ENCODE measurements at places on chromosomes 11 and 22.

- no peak for DNase-seq
Observed at GRCh38 chr11:47667135-47667534, 24.8 kb upstream of the MTCH2 start.

GRCh38 chr11:8047382-8047781 is 33.6 kb upstream of the TUB start:
- DNase-seq: no peak

- DNase-seq: peak; percentile 16
Observed at GRCh38 chr22:35749808-35750207, 32.1 kb downstream of the APOL5 start.

GRCh38 chr11:15073361-15074205 is at the start of gene CALCB:
TSS of gene CALCB (plus strand) at chr11:15073593. CDS start at chr11:15074719, 1,126 bp downstream.
- DNase-seq: no peak

DNA sequence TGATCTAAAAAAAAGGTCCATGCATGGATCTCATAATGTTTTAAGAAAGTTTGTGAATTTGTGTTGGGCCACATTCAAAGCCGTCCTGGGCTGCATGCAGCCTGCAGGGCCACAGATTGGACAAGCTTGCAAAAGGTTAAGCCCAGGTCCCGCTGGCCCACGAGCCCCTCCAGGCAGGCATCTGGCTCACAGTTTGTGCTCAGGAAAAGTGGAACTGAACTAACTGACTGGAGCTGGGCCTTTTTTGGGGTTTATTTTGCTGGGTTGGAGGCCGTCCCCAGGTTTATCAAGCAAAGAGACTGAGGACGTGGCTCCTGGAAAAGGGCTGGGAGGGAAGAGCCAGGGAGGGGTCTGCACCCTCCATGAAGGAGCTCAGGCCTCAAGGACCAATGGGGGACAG is 32.1 kb upstream of the BAIAP2L2 start:
- DNase-seq: no peak

DNA sequence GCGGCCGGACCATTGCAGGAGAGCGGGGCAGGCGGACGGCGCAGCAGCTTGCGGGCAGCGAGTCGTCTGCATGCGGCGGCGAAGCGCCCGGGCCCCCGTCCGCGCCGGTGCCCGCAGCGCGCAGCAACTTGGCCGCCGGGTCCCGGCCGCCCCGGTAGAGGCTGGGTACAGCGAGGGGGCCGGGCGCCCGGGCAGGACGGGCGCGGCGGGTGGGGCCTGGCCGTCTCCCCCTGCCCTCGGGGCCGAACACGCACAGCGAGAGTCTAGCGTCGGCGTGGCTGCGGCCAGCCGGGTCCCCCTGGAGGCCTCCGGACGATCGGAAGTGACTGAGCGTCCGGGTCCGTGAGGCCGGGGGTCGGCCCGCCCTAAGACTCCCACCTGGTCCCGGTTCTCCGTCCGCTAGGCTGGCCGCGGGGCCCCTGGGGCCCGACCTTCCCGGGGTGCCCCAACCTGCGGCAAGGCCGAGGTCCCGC is 775 bp upstream of the TRABD start:
- no peak for DNase-seq

GRCh38 chr11:8321876-8322275 is 58.2 kb upstream of the LMO1 start:
- no peak for DNase-seq

DNA sequence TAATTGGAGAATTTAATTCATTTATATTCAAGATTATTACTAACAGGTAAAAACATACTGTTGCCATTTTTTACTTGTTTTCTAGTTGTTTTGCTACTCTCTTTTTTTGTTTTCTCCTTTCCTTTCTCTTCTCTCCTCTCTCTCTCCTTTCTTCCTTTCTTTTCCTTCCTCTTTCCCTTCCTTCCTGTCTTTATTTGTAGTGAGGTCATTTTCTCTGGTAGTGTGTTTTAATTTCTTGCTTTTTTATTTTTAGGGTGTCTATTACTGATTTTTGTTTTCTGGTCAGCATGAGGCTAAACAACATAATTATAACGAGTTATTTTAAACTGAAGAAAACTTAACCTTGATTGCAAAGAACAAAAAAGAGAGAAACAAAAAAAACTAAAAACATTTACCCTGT is 112.4 kb upstream of the SERPIND1 start:
- DNase-seq: no peak

- no peak for DNase-seq
Observed at GRCh38 chr11:73206801-73207200, 11.3 kb upstream of the P2RY2 start.

DNA sequence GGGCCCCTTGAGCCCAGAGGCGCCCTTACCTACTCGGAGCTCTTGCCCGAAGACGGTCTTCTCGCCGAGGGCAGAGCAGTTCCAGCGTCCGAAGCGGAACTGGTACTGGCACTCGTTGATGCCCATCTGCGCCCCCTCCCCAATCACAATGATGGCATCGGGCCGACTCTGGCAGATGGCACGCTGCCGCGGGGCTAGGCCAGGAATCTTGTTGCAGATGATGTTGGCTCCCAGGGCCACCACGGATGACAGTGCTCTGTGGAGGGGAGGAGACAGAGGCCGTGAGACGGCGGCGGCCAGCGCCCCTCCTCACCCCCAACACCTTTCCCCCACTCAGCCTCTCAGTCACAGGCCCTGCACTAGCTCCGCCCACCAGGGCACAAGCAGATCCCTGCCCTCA is 27.1 kb downstream of the WNT7B start:
- DNase-seq: no peak

DNA sequence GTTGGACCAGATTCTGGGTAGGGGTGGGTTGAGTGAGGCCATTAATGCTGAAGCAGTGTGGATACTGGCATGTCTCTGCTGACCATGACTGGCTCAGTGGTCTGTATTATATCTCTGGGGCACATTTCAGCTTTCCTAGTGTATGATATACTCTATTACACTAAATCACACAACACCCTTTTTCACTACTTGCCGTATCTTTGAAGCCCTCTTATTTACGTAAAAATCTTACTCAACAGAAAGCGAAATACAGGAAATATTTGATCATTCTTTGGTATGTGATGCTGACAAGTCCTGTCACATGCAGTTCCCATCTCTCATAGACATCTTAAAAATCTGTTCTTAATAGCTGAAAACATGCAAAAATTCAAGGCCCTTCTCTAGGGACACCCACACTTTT is 40.3 kb downstream of the OR5B17 start:
- no peak for DNase-seq

- DNase-seq: no peak
Observed at GRCh38 chr11:16738947-16739815, 734 bp downstream of the C11orf58 start.

DNA sequence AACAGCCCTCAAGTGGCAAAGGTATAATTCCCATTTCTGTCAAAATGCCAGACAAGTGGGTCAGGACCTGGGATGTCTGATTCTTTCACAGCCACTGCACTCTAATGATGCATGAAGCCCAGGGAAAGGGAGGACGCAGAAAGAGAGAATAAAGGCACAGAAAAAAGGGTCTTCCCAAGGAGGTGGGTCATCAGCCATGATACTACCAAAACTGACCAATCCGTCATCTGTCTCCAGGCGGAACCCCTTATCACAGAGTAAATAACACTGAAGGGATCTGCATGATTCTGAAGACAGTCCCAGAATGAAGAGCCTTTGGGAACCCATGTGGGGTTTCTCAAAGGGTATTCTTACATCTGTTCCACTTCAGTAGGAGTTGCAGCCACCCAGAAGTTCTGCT is 73.8 kb upstream of the OPCML start:
- no peak for DNase-seq
